NCI-H510A (cell line): ENCODE measurements at places on chromosomes 1 and 21.
A peak's percentile ranks its signal among the peaks of the same experiment; 100 is the strongest.

GRCh38 chr1:18513995-18514394 lies 33.3 kb downstream of the KLHDC7A start:
- DNase-seq: no peak

DNA sequence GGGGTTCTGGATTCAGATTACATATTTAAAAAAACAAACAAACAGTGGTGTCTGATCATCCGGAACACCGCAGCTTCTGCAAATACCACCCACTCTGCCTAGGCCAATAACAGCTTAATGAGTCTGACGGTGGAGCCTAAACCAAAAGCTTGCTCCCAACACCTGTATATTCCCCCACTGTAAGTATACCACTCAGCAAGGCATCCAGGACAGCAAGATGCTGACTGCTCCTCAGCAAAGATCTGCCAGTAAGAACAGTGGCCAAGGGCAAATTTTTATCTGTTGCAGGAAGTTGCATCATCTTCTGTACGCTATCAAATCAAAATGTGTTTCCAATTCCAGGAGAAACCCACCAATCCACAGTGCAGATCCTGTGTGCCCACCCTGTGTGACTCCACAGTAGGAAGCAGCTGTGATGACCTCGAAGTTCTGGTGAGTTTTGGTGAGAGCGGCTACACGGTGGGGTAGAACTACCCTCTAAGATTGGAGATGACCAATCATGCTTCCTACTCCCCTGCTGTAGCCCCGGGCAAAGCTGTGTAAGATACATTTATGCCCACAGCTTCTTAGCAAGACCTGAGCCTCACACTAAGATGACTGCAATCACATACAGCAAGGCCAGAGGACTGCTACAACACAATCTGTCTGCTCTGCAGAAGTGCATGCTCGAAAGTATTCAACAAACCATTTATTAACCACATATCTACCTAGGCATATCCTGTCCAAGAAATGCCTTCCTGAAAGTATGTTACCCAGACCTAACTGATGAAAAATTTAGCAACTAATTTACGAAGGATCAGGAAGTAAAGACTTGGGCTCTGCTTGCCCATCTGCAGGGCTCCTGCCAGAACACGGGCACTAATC lies 30.5 kb downstream of the SIPA1L2 start:
- peak; percentile 53 for DNase-seq

DNA sequence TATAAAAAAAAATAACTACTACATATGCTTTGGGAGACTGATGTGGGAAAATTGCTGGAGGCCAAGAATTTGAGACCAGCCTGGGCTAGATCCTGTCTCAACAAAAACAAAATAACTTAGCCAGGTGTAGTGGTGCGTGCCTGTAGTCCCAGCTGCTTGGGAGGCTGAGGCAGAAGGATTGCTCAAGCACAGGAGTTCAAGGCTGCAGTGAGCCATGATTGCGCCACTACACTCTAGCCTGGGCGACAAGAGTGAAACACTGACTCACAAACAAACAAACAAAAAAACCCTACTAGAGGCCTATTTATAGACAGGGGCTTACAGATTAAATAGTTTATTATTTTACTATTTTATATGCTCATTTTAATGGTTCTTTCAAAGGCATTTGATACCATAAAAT lies 80.0 kb downstream of the LHX4 start:
- no peak for DNase-seq

DNA sequence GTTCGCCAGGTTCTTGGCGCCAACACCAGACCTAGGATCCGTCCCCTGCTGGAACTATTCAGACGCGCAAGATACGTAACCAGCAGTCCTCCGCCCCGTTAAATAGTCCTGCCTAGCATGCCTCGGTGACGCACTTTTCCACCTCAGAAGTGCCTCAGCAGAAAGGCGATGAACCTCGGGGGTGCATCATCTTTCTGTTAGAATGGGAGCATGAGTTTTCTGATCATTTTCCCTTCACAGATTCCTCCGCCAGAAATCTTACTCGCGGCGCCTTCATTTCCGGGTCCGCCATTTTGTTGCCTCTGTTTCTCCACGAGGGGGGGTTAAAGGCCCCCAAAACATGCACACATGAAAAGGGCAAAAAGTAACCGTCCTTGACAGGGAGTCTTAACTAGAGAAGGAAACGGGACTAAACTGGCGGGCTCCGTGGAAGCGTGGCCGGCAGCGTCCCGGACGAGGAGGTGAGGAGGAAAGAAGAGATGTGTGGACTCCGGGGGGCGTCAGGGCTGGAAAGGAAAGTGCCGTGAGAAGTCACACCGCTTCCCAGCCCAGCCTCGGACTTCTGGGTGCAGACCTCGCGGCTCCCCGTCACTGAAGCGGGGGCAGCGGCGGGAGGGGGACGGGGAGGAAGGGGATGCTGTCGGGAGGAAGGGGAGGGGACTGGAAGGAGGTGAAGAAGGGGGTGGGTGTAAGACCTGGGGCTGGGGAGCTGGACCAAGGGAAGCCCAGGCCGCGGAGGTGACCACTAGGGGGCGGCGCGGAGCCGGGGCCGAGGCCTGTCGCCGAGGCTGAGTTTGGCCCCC lies at the start of gene GABPB2:
GABPB2 (plus strand) TSS at position 288 of the 803 bp plus-strand sequence. CDS start 17,429 bp downstream, outside the sequence.
- DNase-seq: no peak

DNA sequence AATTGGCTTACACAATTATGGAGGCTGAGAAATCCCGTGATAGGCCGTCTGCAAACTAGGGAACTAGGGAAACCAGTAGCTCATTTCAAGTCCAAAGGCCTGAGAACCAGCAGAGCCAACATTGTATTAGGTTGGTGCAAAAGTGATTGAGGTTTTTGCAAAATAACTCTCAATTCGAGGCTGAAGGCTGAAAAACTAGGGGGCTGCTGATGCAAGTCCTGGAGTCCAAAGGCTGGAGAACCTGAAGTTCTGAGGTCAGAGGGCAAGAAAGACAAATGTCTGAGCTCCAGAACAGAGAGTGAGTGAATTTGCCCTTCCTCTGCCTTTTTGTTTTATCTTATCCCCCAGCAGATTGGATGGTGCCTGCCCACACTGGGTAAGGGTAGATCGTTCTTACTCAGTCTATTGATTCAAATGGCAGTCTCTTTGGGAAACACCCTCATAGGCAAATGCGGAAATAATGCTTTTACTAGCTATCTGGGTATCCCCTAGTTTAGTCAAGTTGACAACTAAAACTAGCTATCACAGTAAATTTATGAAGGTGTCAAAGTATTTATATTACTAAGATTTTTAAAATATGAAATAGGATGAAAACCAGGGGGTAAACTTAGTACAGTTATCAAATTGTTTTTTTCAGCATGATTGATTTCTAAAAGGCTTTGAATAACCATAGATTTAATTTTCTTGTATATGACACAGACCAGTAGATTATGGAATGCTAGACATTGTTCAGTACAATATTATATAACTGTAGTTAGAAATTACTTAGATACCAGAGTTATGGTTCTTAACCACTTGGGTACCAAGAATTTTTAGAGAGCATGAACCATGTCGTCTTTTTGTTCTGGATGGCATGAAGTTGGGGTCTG lies 15.4 kb downstream of the RABGAP1L start:
- no peak for DNase-seq

- no peak for DNase-seq
Measured at GRCh38 chr1:168483539-168483938, 60.3 kb downstream of the XCL2 start.

DNA sequence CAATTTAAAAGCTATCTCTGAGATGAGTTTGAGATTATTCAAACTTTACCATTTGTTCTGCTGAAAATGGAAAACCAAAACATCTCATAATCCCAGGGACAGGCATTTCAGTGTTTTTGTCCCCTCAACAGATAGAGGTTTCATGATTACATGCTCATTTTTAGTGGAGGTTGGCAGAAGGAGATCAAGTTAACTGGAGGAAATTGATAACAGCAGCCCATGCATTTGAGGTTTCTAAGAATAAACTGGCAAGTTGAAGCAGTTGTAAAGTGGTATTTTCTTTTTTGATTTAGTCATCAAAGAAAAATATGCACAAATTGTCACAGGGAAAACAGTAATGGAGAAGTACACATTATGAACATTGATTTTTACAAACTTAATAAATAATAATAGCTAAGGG lies 205.8 kb downstream of the PLA2G4A start:
- DNase-seq: no peak

DNA sequence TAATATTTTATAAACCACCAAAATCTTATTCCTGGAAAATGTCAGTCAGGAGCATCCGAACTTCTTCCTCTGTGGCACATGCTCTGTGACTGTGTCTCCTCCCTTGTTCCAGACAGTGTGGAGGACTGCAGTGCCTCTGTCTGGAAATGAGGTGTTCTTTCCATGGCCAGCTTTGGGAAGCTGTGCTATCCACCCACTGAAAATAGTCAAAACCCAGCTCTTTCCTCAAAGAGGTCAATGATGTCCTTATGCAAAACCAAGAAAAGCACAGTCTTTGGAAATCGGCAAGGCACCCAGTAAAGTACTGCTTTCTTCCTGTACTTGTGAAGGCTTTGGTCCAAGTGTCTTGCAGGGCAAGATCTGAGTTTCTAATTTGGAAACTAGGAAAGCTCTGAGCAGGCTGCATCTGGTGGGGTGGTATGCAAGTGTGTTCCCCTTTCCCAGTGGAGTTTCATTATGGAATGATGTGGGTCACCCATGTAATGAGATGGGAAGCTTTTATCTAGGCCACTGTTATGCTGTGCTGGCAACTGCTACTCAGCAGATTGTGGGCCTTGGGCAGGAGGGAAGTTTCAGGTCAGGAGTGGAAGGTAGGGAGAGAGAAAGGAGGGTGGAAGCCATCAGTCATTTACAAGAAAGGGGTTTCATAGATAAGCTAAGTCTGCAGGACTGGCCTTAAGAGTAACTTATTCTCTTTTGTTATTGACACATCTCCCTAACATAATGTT lies 6.0 kb downstream of the KIAA0040 start:
- no peak for DNase-seq

- DNase-seq: no peak
Measured at GRCh38 chr21:42463861-42464515, 32.0 kb downstream of the RSPH1 start.

DNA sequence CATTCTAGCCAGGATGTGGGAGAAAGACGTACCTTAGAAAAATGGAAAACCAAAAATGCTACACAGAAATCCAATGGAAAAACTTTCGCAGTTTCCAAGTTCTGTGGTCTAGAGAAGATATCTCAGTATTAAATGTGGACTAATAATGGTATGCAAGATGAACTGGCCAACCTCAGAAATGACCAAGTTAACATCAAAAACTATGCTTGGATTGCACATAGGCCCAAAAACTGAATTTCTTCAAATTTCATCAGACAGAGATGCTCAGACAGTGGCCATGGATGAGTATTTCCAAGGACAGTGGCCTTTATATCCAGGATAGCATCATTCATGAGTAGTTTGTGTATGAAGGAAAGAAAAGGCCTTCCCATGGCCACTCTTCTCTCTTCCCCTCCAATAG lies 132.2 kb downstream of the TIAM1 start:
- DNase-seq: no peak

DNA sequence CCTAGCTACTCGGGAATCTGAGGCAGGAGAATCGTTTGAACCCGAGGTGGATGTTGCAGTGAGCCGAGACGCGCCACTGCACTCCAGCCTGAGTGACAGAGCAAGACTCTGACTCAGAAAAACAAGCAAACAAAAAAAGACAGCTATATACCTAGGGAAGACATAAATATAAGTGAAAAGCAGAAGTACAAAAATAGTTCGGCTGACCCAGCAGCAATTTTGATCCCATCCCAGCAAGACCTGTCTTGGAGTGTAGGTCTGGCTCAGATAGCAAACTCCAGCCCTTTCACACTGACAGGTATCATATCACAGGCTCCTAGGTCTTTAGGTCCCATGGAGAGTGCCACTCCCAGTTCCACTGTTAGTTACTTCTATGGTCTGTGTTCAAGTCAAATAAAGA lies 14.6 kb downstream of the MTX1 start:
- no peak for DNase-seq

GRCh38 chr1:22645931-22646330 lies 2.5 kb downstream of the C1QC start:
- no peak for DNase-seq

DNA sequence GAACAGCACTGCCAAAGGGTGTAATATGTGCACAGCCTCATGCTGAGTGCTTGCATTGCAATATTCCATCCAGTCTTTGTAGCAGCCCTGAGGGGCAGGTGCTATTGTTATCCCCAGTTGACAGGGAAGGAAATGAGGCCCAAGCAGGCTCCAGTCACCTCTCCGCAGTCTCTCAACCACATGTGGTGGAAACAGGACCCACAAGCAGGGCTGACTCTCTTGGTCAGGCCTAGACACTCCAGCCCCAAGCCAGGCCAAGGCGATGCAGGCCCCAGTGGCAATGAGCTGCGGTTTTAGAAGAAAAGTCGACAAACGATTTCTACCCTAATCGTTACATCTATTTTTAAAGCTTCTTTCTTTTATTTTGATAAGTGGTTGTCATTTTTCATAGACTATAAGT lies 52.6 kb upstream of the GADD45A start:
- DNase-seq: no peak

- no peak for DNase-seq
Measured at GRCh38 chr1:117698398-117699160, 92.7 kb downstream of the TENT5C start.

DNA sequence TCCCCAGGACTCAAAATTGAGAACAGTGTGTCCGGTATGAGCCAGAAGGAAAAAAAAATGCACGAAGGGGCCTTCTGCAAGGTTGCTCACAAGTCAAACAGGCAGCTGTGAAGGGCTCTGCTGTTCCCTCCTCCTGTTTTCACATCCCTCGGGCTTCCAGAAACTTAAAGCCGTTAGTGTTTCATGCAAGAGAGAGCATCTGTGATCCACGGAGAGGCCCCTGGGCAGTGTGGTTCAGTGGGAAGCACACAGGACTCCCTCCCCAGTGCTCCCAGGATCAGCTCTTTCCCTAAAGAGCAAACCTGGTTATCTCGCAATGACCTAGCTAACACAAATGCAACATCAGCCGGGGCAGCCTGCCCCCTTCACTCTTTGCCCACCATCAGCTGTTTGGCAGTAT lies 2.9 kb upstream of the MATN1 start:
- DNase-seq: no peak

- no peak for DNase-seq
Measured at GRCh38 chr21:41674402-41674801, 92.5 kb downstream of the RIPK4 start.

DNA sequence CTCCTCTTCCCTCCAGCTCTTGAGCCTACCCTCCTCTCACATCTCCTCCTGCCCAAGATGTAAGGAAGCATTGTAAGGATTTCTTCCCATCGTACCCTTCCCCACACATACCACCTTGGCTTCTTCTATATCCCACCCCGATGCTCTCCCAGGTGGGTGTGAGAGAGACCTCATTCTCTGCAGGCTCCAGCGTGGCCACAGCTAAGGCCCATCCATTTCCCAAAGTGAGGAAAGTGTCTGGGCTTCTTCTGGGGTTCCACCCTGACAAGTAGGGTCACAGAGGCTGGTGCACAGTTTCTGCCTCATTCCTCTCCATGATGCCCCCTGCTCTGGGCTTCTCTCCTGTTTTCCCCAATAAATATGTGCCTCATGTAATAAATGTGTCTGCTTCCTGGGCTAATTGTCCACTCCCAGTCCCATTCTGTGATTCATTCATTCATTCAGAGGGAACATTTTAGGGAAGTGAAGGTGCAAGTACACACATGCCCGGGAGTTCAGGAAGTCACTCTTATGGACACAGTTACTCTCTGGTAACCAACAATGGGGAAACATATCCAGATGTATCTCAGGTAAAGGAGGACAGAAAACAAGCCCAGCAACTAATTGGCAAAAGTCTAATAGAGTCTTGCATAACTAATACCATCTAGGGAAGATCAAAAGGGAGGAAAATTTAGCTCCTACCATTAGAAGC lies 1.9 kb downstream of the SPRR4 start:
- DNase-seq: no peak

- peak; percentile 100 for DNase-seq
Measured at GRCh38 chr1:19715334-19716203, 50.9 kb downstream of the HTR6 start.

GRCh38 chr1:168842916-168843315 lies 113.9 kb upstream of the DPT start:
- DNase-seq: no peak
